ENCODE measurements at places on chromosomes 7 and 10.

DNA sequence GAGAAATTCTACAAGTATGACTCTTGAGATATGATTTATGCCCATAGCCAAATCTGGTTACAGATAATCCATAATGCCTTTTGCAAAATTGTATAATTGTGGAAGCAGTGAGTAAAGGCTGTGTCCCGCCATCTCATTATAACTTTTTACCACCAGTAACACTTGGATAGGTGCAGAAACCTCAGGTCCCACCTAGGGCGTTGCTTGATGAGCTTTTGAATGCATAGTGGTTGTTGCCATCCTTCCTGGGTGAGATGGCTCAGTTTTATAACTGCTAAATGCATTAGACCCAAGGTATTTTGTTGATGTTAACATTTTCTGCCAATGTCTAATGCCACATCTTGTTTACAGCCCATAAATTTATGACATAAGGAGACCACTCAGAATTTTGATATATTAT is 42.9 kb downstream of the CFAP58 start:
- ATAC-seq: no peak

DNA sequence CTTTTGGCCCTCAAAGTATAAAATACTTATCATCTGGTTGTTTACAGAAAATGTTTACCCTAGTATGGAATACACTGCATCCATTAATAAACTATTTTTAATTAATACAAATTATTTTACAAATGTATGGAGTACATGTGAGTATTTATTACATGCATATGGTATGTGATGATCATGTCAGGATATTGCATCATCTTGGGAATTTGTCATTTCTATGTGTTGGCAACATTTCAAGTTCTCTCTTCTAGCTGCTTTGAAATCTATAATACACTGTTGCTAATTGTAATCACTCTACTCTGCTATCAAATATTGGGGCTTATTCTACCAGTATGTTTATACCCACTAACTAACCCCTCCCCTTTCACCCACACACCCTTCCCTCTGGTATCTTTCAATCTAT is 103.9 kb upstream of the THSD7A start:
- ATAC-seq: no peak

- ATAC-seq: no peak
Measured at GRCh38 chr10:18155321-18155720, 15.1 kb downstream of the CACNB2 start.

- ATAC-seq: no peak
Measured at GRCh38 chr7:12727455-12728191, 40.2 kb downstream of the ARL4A start.

GRCh38 chr7:97215556-97215955 is 98.1 kb downstream of the SDHAF3 start:
- ATAC-seq: no peak

- ATAC-seq: no peak
Measured at GRCh38 chr10:48906841-48907240, 32.8 kb downstream of the LRRC18 start.

All from stimulated activated memory B cell treated with anti-CD40 and anti-IgM and Interleukin-4, amounts not matched to agents 10 μg/mL and 1 μg/mL and 100 μg/mL, for 72 hours (primary cell).